Stimulated activated naive CD8-positive, alpha-beta T cell treated with anti-CD3 and anti-CD28 coated beads, Interleukin-15, Interleukin-2, amounts not matched to agents 100 U/mL and 50 U/mL, for 24 hours (primary cell): ENCODE measurements at places on chromosomes 16 and 17.

- no peak for DNase-seq
These were observed 39.6 kb upstream of the TMEM97 start for GRCh38 chr17:28279411-28279810.

DNA sequence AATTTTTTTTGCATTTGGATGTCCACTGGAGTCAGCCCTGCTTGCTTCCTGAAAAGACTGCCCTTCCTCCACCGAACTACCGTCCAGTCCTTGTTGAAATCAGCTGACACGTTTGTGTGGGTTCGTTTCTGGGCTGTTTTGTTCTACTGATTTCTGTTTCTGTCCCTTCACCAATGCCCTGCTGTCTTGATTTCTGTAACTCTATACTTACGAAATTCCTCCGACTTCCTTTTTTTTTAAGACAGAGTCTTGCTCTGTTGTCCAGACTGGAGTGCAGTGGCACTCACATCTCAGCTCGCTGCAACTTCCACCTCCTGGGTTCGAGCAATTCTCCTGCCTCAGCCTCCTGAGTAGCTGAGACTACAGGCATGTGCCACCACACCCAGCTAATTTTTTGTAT, 8.4 kb upstream of the GAA start:
- no peak for DNase-seq

DNA sequence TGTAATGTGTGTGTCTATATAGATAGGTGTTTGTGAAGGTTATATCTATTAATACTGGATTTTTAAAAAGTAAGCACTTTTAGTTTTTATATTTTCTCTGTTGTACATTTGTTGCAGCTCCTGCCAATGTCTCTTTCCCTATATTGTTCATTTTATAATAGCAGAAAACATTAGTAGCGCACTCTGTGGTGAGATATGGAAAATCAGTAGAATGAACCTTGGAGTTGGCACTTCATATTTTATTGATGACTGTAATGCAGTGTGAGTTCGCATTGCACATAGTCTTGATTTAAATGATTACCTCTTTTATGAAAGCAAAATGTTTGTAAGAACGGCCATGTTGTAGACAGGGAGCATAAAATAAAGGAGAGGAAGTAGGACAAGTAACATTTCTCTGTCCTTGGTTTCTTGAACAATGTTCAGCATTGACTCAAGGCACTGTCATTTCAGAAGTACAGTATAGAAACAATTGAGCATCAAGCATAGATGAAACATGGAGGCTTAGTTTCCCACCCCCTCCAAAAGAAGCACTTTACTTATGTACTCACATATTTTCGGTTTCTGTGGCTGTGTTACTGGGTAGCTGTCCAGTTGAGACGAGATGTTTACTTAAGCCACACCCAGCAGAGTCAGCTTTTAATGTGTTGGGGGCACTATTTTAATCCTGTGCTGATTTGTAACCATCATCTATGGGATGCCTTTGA, 74.0 kb downstream of the TANC2 start:
- no peak for DNase-seq

GRCh38 chr17:10226930-10227695, 28.7 kb upstream of the GAS7 start:
- DNase-seq, result peak; percentile 71

GRCh38 chr17:72346306-72346705, 225.5 kb downstream of the SOX9 start:
- no peak for DNase-seq

DNA sequence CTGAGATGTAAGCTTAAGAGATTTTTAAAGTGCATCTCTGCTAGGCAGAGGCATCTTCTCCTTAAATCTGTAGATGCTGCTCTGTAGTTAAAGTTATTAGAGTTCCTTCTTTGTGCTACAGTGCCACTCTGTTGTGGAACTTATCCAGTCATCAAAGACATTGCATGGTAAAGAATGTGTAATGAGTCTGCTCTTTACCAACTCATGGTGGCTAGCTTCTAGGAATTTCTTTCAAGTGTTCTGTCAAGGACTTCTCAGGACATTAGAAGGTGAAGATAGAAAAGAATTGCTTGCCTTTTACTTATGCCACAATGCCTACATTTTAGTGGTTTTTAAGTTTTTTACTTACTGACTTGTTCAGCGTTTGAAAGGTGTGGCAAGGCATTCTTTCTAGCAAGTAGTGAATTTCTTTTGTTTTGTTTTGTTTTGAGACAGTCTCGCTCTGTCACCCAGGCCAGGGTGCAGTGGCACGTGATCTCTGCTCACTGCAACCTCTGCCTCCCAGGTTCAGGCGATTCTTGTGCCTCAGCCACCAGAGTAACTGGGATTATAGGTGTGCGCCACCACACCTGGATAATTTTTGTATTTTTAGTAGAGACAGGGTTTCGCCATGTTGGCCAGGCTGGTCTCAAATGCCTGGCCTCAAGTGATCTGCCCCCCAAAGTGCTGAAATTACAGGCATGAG, 20.3 kb upstream of the ARL2BP start:
- no peak for DNase-seq

DNA sequence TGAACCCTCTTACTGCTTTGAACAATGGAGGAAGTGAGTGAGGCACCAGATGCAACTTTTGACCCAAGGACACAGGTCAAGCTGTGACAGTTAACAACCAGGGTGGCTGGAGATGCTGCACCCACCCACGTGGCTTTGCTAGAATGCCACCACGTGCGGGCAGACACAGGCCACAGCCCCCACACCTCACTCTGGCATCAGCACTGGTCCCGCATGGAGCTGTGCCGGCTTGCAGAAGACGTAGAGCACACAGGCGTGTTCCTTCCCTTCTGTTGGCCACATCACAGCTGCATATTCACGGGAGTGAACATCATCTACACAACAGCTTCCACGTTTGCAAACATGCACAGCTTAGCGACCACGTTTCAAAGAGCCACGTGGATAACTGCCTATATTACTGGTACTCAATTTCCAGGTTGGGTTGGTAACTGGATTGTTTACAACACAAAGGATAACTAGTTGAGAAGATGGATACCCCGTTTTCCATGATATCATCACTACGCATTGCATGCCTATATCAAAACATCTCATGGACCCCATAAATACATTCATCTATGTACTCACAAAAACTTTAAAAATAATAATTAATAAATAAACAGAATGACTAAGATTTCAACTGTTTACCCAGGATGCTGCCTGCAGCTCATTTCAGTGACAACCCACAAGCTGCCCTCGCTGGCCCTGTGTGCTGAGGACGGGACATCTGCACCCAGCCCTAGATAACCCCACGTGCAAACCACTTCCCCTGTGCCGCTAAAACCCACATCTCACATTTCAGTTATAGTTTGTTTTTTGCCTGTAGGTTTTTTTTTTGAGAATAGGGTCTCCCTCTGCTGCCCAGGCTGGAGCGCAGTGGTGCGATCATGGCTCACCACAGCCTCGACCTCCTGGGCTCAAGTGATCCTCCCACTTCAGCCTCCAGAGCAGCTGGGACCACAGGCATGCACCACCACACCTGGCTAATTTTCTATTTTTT, 132.0 kb downstream of the ANKRD11 start:
- DNase-seq, result peak; percentile 35

- DNase-seq, result no peak
These were observed 156.4 kb downstream of the C16orf95 start for GRCh38 chr16:87160701-87161337.

DNA sequence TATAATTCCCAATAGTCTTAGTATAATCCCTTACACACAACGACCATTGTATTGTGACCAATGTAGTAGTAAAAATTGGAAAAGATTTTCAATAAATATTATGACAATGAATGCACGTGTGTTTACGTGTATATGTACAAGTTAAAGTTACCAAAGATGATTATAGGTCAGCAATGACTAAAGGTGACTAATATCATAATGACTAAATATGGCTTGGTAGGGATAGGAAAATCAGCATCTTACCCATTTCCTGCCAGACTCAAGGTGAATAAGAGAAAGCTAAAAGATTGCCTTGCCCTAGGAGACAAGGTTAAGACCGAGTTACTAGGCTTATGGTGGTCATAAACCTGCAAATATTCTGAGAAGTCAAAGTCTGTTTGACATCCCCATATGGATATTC, 34.4 kb downstream of the CPD start:
- no peak for DNase-seq

- DNase-seq, result peak; percentile 95
These were observed 2.4 kb upstream of the BCKDK start for GRCh38 chr16:31105677-31106213.

- DNase-seq, result peak; percentile 16
These were observed 16.3 kb upstream of the MYO15B start for GRCh38 chr17:75571197-75571884.

- no peak for DNase-seq
These were observed 22.9 kb downstream of the FAM20A start for GRCh38 chr17:68578236-68578635.

GRCh38 chr16:67806428-67807147, at the start of the genes RANBP10 and TSNAXIP1:
RANBP10 (minus strand) TSS chr16:67806560; CDS start chr16:67806536, 24 bp downstream.
TSNAXIP1 (plus strand) TSS chr16:67806889; CDS start chr16:67807150, 261 bp downstream.
- DNase-seq, result peak; percentile 95

GRCh38 chr17:57582881-57583756, 162.0 kb downstream of the CCDC182 start:
- DNase-seq, result no peak

GRCh38 chr16:82657786-82658185, 31.0 kb downstream of the CDH13 start:
- DNase-seq, result no peak

DNA sequence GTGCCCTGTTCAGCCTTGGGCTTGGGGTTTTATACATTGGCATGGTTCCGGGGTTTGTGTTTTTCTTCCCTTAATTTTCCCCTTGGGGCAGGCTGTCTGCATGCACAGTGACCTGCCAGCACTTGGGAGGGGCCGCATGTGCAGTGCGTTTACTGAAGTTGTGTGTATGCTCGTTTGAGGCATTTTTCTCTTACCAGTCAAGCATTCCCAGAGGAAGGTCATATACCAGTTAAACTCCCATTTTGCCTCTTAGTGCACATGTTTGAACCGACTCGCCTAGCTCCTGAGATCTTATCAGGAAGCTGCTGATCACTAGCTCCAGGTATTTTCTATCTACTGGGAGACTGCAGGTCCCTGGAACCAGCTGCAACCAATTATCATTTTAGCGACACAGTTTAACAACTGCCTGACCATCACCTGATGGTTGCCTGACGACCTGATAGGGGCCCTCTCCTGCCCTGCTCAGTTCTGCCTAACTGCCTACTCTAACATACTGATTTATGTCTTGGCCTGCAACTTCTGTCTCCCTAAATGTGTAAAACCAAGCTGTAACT, 51.4 kb downstream of the MFSD11 start:
- DNase-seq, result no peak

- no peak for DNase-seq
These were observed 656.2 kb downstream of the KCNJ2 start for GRCh38 chr17:70825321-70826125.

- no peak for DNase-seq
These were observed 23.1 kb upstream of the MEIOB start for GRCh38 chr16:1895068-1895467.

DNA sequence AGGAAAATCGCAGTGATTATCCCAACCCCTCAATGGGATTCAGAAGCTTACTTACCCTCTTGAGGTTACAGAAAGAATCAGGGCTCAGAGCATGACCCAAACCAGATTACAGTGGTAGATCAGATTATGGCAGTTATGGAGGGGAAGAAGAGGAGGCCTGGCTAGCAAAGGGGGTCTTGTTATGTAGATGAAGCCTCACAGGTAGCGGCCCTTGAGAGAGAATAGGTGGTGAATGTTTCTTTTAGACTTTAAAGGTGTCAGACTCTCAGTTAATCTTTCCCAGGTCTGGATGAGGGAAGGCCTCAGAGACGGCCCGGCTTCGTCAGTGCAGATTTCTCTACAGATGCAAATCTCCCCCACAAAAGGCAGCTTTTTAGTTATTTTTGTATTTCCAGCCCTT, 15.6 kb downstream of the RNF112 start:
- DNase-seq, result no peak

- no peak for DNase-seq
These were observed 2.4 kb downstream of the DOC2B start for GRCh38 chr17:179066-179432.

DNA sequence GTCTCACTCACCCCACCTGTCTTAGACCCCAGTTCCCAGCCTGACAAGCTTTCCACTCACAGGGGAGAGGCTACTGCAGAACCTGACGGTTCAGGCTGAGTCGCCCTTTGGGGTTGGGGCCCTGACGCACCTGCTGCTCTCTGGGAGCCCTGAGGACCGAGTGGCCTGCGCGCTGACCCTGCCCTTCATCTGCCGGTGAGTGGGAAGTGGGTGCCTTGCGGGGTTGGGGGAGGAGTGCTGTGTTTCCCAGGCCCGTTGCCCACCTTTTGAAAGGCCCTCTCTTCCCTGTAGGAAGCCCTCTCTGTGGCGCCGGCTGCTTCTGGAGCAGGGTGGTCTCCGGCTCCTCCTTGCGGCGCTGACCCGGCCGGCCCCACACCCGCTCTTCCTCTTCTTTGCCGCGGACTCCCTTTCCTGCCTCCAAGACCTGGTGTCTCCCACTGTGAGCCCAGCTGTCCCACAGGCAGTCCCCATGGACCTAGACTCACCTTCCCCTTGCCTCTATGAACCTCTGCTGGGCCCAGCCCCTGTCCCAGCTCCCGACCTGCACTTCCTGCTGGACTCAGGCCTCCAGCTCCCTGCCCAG, 6.1 kb upstream of the TGFB1I1 start:
- no peak for DNase-seq

DNA sequence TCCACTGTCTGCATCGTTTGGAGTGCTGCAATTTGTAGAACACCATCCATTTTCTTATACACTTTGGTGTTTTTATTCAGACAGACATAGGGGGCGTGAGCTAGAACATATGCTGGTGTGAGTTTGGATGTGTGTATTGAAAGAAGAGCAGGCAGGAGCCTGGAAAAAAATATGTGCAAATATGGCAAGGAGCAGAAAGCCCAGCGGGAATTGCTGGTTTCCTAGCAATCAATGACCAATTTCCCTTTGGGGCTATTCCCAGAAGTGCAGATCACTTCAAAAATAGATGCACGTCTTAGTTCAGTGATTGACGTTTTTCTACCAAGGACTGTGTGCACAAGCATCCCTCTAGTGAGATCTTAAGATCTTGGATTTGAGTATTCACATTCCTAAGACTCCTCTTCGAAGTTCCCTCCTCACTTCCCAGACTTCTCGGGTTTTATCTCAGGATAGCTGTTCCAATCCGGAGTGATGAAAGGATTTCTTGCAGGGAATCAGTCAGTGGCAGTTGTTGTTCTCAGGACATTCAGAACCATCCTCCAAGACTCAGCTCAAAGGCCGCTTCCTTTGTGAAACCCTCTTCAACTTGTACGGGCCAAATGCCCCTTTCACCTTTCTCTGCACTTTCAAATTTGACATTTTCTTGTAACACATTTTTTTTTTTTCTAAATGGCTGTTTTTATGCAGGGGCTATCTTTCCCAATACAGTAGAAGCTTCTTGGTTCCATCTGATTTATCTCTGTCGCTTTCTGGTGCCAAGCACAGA, 268.7 kb upstream of the ASIC2 start:
- no peak for DNase-seq
